ENCODE measurements at places on chromosomes 16 and 17.

- DNase-seq: no peak
Measured at GRCh38 chr17:4440690-4441686, 7.2 kb downstream of the SPNS3 start.

DNA sequence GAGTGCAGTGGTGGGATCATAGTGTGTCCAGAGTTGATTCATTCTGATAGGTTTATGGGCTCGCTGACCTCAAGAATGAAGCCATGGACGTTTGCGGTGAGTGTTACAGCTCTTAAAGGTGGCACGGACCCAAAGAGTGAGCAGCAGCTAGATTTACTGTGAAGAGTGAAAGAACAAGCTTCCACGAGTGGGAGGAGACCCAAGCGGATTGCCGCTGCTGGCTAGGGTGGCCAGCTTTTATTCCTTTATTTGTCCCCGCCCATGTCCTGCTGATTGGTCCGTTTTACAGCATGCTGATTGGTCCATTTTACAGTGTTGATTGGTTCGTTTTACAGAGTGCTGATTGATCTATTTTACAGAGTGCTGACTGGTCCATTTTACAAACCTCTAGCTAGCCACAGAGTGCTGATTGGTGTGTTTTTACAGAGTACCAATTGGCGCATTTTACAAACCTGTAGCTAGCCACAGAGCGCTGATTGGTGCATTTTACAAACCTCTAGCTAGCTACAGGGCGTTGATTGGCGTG, 17.5 kb downstream of the CACNG4 start:
- no peak for DNase-seq

DNA sequence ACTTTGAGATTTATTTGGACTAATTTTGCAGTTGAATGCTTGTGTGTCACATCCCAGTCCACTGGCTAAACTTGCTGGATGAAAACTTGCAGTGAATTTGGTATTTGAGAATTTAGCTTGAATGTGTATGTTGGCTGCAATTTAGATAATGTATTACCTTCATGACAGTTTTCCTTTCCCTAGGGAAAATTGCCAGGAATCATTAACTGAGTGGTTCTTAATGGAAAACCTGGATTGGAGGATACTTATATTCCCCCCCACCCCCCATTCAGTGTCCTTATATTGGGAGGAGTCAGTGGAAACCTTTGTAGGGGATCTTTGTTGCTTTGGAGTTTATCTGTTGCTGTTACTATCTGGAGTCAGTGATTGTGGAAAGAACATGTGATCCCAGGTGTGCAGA, 67.6 kb downstream of the KPNA2 start:
- DNase-seq: no peak

DNA sequence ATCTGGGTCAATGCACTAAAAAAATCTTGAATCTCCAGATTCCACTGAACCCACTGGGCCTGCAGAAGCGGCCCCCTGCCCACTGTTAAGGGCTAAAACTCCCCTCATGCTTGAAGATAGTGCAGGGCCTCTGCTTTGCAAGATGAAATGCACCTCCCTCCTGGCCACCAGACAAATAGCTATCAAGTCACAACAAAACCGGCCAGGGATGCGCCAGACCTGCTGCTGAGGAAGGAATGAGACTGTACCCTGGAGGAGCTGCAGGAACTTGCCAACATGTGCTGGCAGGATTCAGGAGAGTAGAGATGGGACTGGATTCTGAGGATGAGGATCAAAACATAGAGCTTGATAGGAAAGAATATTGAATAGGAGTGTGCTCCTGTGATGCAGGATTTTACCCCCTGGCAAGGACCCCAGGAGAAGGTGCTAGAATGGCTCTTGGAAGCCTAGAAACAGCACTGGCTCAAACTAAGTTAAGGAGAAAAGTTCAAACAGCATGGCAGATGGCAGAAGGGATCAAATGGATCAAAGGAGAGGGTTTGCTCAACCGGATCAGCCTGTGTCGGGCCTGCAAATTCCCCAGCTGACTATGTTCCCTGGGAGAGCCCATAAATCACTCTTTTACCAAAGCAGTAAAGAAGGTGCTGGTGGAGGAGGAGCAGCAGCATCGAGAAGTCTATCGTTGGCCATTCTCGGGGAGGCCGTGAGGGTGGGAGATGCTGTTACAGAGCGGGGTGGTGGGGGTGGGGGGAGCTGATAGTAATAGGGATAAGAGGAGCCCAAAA, 27.2 kb upstream of the XYLT2 start:
- no peak for DNase-seq

GRCh38 chr17:55171634-55172328, 93.0 kb upstream of the HLF start:
- no peak for DNase-seq

DNA sequence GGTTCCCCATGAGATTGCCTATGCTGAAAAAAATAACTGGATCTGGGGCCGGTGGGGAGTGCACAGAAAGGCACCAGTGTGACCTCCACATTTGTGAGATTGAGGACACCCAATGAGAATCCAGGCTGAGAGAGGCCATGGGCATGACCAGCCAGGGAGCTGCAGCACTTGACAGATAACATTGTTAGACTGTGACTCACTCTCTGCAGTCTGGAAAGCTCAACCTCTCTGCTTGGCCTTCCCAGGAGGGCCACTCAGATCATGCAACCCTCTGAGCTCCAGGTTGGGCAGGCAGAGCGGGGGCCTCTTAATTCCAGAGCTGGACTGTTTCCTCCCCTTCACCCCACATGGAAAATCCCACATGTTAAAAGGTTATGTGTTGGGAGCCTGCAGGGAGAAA, 30.1 kb downstream of the FZD2 start:
- peak; percentile 64 for DNase-seq

- DNase-seq: no peak
Measured at GRCh38 chr17:56930739-56931337, 17.0 kb upstream of the TRIM25 start.

GRCh38 chr17:13640551-13640950, 38.8 kb upstream of the HS3ST3A1 start:
- DNase-seq: no peak

- no peak for DNase-seq
Measured at GRCh38 chr16:19378511-19378910, 39.2 kb upstream of the TMC5 start.

- DNase-seq: no peak
Measured at GRCh38 chr17:3795390-3796102, 5.4 kb downstream of the ITGAE start.

DNA sequence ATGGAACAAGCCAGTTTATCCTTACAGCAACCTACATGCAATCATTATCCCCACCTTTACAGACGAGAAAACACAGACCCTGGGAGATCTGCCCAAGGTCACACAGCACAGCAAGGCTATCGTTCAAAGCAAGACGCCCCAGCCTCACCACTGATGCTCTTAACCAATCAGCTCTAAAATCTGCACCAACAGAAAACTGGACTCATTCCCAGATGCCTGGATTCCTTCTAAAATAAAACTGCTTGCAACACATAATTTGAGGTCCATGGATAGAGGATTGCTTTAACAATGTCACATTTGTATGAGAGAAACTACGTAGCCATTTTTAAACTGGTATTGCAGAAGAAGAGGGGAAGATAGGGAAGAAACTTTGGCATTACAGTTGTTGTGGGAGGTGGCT, 6.8 kb downstream of the COTL1 start:
- no peak for DNase-seq

- no peak for DNase-seq
Measured at GRCh38 chr17:2347805-2348685, 10.7 kb downstream of the SGSM2 start.

GRCh38 chr16:16005721-16006120, 56.3 kb downstream of the ABCC1 start:
- no peak for DNase-seq

GRCh38 chr16:16805809-16806208, 426.9 kb downstream of the NPIPA7 start:
- DNase-seq: no peak

DNA sequence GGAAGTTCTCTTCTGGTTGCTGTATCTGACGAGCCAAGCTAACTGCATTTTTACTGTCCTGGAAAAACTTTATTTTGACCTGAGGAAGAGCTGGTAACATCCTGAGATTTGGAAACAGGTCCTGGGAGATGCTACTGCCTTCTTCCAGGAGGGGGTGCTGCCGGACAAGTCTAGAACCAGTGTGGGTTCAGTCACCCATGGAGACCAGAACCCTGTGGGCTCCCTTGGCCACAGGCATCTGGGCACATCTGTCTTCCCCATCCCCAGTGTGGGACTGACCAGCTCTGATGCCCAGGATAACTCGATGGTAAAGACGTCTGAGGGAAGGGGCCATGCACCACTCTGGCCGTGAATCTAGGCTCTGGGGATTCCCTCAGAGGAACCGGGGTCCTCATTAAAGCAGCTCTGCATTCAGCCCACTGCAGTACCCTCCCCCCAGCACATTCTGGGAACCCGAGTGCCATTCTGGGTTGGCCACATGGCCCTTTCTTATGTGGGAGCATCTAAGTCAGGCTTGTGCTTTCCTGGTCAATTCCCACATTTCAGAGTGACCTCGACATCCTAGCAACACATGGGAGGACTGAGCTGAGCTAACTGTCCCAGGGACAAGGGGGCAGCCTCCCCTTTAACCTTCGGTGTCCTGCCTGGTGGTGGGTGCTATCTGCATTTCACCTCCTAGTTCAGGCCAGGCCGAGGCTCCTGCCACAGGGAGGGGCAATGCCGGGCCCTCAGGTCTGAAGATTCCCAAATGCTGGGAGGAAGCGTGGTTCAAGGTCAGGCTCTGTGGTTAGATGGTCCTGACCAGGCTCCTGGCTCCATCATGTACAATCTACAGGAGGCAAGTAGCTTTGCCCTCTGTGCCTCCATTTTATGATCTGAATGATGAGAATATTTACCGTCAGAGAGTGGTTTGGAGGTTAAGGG, 6.4 kb downstream of the C16orf86 start:
- peak; percentile 72 for DNase-seq

DNA sequence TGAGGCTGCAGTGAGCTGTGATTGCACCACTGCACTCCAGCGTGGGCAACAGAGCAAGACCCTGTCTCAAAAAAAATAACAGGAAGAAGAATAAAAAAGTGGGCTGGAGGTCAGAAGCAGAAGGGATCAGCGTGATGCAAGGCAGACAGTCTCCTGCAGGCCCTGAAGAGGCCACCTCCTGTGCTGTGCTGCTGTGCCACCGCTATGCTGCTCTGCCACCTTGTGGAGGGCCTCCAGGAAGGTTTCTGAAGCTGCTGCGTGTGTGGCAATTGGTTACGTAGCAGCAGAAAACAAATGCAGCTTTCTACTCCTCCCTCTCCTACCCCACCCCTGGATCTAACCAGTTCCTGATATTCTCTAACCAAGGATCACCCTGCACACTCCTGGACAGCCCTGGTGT, 815.5 kb downstream of the KCNJ18 start:
- DNase-seq: no peak

DNA sequence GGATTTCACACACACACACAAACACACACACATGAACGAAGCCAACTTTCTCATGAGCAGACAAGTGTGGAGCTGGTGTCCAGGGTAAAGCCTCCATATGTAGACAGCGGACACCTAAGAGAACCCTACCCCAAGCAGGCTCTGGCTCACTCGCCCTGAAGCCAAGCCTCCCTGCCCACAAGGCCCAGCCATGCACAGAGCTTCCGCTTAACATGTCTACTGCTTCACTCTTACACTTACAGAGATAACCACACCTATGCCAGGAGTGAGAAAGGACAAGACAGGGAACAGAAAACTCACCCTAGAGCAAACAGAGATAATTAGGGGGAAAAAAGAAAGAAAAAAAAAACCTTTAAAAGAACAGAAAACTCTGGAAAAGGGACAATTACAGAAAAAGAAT, 67.5 kb downstream of the CYTH1 start:
- DNase-seq: no peak

GRCh38 chr16:4324492-4325252, 8.8 kb downstream of the GLIS2 start:
- DNase-seq: no peak

GRCh38 chr17:36689089-36689667, 87.8 kb downstream of the MRM1 start:
- DNase-seq: no peak

DNA sequence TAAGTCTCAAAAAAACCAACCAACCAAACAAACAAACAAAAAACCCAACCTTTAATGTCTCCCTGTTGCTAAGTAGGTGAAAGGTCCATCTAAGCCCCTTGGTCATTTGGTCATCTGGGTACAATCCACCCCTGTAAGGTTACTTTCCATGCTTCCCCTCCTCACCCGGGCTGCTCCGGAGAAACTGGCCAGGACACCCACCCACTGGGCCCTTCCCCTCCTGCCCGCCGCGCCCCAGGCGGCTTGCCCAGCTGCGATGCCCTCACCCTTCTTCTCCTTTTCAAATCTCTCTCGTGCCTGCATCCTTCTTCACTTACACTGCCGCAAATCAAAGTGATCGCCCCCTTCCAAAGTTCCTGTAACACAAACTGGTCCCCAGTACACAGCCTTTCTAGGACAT, 2.0 kb downstream of the NTAN1 start:
- no peak for DNase-seq
